ENCODE measurements at places on chromosomes 2 and 18.

- DNase-seq: no peak
Measured at GRCh38 chr2:159976527-159977160, 85.8 kb downstream of the PLA2R1 start.

DNA sequence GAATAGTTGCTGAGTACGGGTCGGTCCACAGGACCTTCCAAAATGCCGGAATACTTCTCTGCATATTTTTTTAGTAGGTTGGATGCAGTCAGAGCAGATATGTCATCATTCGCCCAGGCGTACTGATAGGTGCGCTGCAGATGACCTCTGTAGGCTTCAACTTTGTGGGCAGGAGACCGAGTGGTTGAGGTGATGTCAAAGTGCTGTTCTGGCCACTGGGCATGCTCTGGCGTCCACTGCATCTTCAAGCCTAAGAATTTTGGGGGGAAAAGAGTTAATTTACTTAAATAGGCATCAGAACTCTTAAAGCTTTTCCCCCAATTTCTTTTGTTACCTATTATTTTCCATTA lies 124.3 kb downstream of the FIGN start:
- DNase-seq: no peak

DNA sequence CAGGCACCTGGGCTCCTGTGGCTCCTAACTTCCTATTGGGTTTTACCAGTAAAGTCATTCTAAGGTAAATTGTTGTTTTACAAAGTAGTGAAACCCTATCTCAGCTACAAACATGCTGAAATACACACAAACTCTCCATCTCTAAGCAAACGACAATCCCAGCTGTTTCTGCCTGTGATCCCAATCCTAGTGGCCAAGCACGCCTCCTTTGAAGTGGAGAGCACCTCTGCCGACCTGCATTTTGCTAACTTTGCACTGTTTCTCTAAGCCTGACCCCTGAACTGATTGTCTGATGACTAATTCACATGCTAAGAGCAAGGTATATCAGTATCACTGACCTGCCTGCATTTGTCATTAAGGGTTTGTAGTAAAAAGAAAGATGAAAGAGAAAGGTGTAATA lies 124.3 kb downstream of the PAX3 start:
- DNase-seq: no peak

DNA sequence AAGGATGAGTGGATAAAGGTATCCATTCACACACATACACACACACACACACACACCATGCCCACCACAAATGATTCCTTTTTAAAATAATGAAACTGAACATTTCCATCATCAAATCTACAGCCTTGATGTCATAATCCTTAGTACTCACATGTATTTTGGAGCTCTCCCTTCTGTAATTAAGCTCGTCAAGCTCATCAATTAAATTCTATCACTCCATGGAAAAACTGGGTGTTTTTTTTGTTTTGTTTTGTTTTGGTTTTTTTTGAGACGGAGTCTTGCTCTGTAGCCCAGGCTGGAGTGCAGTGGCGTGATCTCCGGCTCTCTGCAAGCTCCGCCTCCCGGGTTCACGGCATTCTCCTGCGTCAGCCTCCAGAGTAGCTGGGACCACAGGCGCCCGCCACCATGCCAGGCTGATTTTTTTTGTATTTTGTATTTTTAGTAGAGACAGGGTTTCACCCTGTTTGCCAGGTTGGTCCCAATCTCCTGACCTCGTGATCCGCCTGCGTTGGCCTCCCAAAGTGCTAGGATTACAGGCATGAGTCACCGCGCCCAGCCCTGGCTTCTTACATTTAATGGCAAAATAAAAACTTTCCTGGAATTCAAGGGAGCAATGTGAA lies 78.6 kb upstream of the RGPD4 start:
- DNase-seq: no peak

DNA sequence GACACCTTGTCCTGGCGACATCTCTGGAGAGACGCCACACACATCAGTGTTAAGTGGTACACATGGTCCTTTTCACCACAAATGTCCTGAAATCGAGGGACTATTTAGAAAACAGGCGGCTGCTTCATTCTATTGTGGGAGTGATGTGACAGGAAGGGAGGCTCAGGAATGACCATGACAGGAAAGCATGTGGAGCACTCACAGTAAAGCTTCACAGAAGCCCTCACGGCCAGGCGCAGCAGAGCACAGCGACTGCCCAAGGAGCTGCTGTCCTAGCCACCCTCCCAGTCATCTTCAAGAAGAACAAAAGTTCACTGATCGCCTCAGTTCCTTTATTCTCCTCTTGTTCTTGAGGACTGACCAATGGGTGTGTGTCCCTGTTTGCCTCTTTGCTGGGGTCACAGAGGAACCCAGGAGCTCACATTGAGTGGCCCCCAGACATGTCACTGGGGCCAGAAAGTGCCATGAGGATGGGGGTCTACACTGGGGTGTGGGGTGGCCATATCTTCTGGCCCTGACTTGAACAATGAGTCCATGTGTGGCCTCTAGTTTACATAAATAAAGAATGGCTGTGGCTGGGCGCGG lies 84.6 kb upstream of the RANBP2 start:
- DNase-seq: no peak

DNA sequence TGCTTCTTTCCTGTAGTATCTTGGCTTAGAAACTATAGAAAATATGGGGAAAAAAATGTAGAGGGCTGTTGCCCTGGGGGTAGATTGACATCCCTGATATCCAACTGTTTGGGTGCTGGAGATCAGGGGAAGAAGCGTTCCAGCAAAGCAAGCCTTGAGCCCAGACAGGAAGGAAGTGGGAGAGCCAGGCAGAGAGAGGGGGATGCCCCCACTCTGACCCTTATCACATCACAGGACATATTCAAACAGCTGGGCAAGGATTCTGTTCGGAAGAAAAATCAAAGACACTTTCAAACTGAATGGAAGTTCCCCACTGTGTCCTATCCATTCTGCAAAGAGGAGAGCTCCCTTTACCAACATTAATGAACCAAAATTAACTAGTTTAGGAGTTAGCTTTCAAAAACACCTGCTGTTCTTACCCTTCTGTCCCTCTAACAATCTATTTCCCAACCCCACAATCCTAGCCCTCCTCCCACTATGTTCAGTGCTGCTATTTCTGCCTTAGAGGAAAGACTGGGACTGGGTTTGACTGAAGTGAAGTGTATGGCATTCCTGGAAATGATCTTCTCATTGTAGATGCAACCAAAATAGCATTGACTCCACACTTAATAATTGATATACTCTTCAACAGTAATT lies 16.9 kb upstream of the KCNG3 start:
- no peak for DNase-seq

GRCh38 chr2:50865235-50865634 lies 166.7 kb downstream of the NRXN1 start:
- no peak for DNase-seq

- no peak for DNase-seq
Measured at GRCh38 chr2:163748420-163748819, 12.6 kb upstream of the FIGN start.

- no peak for DNase-seq
Measured at GRCh38 chr2:10978090-10978670, 66.4 kb downstream of the KCNF1 start.

GRCh38 chr2:161246281-161246680 lies 61.9 kb upstream of the PSMD14 start:
- no peak for DNase-seq

DNA sequence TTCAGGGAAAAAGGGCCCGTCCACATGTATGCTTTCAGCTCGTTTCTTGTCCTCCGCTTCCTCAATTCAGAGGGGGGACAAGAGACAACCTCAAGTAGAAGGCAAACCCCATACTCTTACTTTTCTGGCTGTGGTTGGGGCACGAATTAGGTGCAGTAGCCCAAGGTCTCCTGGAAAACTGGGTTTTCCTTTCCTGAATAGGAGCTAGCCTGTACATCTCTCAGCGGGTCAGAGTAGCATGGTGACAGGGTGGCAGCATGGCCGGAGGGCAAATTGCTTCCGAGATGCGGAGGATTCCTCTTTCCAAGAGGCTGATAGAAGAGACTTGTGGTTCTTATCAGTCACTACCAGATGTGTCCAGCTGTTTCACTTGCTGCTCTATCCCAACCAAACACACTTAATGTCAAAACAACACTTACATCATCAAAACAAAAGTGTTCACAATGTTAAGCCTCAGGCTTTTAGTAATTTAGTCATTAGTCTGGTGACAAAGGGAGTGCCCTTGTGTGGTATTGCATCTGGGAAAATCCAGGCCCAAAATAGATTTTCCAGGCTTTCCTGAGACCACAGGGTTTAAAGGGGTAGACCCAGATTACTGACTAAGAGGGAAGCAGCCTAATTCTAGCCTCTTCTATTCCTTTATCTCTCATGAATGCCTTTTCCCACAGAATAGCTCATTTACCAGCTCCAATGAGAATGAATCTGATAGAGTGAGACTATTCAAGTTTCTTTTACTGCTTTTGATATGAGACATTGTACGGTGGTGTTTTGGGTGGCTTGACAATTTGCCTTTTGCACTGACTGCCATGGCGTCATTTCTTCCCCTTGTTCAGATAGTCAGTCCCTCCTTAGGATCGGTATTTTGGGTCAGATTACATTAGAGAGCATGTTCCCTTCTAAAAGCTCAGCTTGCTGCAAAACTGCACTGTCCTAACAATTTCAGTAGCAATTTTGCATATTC lies 162.0 kb downstream of the LTBP1 start:
- peak; percentile 37 for DNase-seq

DNA sequence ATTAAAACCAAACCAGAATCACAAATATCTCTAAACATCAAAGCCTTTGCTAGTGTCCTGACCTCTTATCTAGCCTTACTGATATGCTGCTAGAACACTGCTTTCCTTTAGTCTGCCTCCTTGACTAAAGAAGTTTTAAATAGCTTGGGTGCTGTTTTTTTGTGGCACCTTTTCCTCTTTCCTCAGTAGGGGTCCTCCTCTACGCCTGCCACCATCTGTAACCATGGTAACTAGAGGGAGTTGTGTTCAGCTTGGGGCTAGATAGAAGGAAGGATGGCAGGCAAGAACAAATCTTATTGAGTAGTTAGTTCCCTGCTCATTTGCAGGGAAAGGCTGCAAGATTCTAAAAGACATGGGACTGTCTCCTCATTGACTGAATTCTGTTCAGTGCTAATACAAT lies 86.0 kb downstream of the TAF4B start:
- no peak for DNase-seq

- no peak for DNase-seq
Measured at GRCh38 chr18:79819968-79820351, 22.2 kb downstream of the KCNG2 start.

DNA sequence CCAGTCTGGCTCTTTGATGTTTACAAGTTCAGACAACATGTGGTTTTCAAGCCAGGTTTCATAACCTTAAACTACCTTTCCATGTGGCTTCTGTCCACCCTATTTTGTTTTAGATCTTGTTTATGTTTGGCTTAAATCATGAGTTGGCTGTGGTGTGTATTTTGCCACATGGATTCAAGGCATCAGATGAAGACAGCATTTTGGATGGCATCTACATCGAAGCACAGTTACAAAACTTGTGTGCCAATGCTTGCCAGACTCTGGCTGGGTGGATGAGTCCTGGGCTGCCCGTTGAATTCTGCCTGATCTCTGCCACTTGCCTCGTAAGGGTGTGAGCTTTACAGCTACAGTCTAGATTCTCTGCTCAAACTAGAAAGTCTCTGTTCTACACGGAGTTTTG lies 335.3 kb downstream of the MYCN start:
- no peak for DNase-seq

DNA sequence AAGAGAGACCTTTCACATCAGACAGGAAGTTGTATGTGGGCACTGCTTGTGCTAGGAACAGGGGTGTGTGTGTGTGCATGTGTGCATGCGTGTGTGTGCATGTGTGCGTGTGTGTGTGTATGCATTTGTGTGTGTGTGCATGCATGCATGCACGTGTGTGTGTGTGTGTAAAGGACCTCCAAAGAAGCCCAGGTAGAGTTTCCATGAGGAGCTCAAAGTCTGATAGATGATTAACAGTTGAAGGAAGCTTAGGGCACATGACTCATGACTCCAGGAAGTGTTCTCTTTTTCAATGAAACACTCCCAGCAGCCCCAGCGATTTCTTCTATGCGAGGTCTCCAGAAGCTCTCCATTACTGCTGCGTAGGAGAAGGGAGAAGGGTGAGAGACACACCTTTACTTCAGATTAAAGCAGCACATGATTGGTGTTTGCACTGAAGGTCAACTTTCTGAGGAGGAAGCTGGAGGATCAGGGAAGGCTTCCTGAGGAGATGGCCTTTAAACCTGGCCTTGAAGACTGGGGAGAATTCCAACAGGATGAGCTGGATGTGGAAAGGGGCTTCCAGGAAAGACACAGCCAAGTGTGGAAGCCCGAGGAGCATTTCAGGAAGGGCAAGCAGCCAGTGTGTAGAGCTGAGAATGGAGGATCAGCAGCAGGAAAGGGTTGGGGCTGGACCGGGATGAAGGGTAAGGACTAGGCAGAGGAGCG lies 77.7 kb downstream of the SMAD4 start:
- no peak for DNase-seq

DNA sequence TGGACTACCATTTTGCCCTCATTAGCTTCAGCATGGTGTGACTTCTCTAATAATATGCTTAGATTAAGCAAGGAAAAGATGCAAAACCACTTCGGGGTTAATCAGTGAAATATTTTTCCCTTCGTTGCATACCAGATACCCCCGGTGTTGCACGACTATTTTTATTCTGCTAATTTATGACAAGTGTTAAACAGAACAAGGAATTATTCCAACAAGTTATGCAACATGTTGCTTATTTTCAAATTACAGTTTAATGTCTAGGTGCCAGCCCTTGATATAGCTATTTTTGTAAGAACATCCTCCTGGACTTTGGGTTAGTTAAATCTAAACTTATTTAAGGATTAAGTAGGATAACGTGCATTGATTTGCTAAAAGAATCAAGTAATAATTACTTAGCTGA lies 16.3 kb downstream of the TYMS start:
- DNase-seq: no peak

DNA sequence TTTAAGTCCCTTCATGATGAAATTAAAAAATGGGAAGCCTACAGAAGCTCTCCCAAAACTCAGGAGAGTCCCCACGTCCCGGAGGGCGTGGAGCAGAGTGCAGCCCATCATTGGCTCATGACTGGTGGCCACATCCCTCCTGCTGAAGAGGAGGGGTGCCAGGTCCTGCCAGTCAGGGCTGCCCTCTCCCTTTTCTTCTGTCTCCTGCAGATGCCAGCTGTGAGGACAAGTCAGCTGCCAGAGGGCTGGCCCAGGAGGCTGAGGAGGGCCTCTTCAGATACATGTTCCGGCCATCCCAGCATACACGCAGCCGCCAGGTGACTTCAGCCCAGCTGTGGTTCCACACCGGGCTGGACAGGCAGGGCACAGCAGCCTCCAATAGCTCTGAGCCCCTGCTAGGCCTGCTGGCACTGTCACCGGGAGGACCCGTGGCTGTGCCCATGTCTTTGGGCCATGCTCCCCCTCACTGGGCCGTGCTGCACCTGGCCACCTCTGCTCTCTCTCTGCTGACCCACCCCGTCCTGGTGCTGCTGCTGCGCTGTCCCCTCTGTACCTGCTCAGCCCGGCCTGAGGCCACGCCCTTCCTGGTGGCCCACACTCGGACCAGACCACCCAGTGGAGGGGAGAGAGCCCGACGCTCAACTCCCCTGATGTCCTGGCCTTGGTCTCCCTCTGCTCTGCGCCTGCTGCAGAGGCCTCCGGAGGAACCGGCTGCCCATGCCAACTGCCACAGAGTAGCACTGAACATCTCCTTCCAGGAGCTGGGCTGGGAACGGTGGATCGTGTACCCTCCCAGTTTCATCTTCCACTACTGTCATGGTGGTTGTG lies 2.6 kb downstream of the INHA start:
- no peak for DNase-seq

- DNase-seq: no peak
Measured at GRCh38 chr2:131154647-131155046, 49.5 kb downstream of the PLEKHB2 start.

Data from AG10803 (cell line).